ENCODE measurements at places on chromosomes 6 and 20.

DNA sequence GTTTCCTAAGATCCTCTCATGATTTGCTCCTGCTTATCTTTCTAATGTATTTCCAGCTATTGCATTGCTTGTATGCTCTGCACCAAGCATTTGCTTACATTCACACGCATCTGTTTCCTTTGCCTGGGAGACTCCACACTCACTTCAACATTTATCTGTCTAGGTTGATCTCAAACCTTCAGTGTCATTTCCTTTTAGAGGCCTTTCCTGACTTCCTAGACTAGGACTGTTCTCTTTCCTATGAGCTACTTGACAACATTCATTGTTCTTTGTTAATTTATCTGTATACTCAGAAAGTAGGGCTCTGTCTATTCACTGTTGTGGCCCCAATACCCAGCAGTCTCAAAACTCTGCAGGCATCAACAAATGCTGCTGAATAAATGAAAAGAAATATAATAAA lies 84.4 kb downstream of the WASF1 start:
- DNase-seq, result no peak

GRCh38 chr6:22399693-22400092 lies 102.9 kb upstream of the PRL start:
- DNase-seq, result no peak

DNA sequence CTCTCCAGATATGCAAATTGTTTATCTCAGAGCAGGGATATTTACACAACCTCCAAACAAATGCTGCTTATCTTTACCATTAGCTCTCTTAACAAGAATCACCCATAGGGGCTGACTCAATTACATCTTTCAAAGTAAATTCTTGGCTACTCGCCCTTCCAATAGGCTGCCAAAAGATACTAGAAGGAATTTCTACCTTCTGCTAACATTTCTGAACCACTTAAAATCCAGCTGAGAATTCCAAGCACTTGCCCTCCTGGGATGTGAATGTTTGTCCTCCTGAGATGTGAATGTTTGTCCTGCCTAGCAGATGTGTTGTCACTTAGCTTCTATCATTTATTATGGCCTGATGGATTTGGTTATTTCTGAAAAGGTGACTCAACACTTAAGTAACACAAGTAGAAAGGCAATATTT lies 388.0 kb downstream of the GJA1 start:
- DNase-seq, result no peak

- no peak for DNase-seq
Measured at GRCh38 chr6:166105341-166106075, 62.1 kb downstream of the TBXT start.

All from NCI-H748 treated with DMSO at 0.1 percent for 48 hours (cell line).